ENCODE measurements at places on chromosomes 3 and 15.

GRCh38 chr15:67140078-67140833 is 74.9 kb downstream of the SMAD3 start:
- DNase-seq = no peak

GRCh38 chr15:57881361-57881760 is 174.8 kb downstream of the POLR2M start:
- DNase-seq = peak; percentile 91

- no peak for DNase-seq
These were observed 21.1 kb downstream of the CCRL2 start for GRCh38 chr3:46427916-46428833.

- no peak for DNase-seq
These were observed 61.6 kb downstream of the RAB7A start for GRCh38 chr3:128787256-128788253.

DNA sequence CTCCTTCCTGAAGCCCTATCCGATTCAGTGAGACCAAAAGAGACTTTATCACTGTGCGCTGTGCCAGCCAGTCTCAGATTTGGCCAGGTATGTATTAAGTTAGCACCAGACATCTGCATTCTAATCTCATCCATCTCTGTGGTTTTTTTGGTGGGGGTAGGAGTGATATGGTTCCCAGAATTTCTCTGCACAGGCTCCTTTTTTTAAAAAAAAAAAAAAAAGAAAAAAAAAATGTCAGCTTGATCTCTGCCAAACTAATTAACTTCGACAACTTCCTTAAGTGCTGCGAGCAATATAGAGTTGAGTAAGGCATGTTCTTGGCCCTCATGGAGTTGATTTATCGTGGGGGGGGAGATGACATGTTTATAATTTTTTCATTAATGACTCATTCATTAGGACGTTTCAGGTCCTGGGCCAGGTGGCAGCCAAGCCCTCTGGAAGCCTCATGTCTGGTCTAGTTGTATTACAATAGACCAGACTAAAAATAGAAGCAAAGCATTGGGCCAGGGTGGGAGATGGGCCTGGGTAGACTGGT is 12.9 kb downstream of the SLCO3A1 start:
- no peak for DNase-seq

DNA sequence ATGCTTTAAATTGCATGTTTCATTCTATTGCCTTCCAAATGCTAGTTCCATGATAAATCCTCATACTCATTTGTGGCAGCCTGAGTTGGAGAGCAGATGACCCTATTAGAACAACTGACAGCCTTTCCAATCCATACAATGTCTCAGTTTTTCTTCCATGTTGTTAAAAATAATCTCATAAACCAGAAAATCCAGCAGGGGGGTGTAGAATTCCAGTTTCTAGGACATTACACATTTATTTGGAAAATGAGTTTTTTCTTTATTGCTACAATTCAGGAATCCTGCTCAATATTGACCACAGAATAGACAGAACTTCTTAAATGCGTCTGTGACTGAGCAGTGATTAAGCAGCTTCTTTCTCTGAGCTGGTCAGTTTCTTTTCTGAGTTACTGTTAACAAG is 174.2 kb upstream of the ATP10A start:
- peak; percentile 25 for DNase-seq

- DNase-seq = no peak
These were observed 46.2 kb upstream of the PPP4R2 start for GRCh38 chr3:72950372-72950771.

- DNase-seq = no peak
These were observed 29.7 kb downstream of the TRAK1 start for GRCh38 chr3:42120866-42121265.

DNA sequence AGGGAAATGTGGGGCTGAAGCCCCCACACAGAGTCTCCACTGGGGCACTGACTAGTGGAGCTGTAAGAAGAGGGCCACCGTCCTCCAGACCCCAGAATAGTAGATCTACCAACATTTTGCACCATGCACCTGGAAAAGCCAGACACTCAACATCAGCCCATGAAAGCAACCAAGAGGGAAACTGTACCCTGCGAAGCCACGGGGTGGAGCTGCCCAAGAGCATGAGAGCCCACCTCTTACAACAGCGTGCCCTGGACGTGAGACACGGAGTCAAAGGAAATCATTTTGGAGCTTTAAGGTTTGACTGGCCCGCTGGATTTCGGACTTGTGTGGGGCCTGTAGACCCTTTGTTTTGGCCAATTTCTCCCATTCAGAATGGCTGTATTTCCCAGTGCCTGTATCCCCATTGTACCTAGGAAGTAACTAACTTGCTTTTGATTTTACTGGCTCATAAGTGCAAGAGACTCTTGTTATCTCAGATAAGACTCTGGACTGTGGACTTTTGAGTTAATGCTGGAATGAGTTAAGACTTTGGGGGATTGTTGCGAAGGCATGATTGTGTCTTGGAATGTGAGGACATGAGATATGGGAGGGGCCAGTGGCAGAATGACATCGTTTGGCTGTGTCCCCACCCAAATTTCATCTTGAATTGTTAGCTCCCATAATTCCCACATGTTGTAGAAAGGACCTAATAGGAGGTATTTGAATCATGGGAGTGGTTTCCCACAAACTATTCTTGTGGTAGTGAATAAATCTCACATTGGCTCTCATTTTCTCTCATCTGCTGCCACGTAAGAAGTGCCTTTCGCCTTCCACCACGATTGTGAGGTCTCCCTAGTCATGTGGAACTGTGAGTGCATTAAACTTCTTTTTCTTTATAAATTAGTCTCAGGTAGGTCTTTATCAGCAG is 105.8 kb downstream of the CBLB start:
- DNase-seq = no peak

DNA sequence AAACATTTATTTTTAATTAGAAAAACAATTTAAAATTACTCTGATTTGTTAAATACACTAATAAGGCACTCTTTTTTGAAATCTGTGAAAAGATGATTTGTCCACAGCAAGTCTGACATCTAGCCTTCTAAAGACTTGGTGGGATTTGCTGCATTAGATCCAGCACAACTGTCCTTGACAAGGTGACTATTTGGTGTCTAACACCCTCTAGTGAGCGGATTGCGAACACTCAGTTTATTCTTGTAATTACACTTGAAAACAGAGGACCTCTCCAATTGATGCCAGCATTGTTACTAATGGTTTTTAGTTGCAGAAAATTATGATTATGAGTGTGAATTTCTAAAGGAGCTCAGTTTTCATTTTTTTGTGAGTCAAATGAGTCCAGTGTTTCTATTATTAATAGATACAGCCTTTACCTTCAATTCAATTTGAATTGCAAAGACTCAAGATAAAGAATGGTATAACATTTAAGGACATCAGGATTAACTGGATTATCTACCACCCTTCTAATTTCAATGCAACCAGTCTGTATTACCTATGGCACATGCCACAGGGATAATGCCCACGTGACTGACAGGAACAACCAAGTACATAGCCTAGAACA is 29.7 kb upstream of the STRIT1 start:
- DNase-seq = peak; percentile 82

- peak; percentile 85 for DNase-seq
These were observed 37.8 kb downstream of the LSM3 start for GRCh38 chr3:14216257-14217048.

DNA sequence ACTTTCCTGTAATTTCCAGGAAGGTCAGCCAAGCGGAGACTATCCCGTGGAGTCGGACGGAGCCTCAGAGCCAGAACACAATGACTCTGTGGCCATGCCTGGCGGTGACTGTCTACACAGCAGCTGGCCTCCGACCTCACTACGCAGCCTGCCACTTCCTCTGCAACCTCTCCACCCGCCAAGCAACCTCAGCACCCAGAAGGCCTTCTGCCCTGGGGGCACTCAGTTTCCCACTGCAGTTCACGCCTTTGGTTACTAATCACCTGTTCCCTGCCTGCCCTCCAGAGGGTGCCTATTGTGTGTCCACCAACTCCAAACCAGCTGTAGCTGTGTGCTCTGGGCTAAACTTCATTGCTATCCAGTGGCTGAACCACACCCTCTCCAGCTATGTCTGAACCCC is 44.0 kb downstream of the TM2D3 start:
- DNase-seq = no peak

GRCh38 chr3:32420126-32421038 is 28.7 kb downstream of the CMTM7 start:
- no peak for DNase-seq

DNA sequence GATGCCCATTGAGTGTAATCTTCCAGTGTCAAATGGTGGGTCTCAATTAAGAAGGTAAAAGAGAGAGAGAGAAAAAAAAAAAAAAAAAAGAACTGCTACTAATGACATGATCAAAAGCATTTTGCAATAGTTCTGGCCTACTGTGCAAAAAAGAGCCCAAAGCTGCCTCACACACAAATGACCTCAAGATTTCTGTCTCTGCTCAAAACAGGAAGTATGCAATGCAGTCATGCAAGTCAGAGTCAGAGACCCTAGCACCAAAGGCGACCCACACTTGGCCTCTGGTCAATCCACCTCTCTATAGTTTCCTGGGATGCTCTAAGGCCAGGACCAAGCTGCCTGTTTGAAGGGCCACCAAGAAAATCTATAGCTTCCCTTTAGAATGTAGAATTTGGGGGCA is 323.5 kb downstream of the VPS13C start:
- DNase-seq = no peak

GRCh38 chr3:134895181-134895580 is 100.1 kb downstream of the EPHB1 start:
- no peak for DNase-seq

- DNase-seq = peak; percentile 23
These were observed 396.8 kb downstream of the TUSC7 start for GRCh38 chr3:117106396-117106795.

- peak; percentile 65 for DNase-seq
These were observed 329.1 kb downstream of the FOXP1 start for GRCh38 chr3:71254281-71255057.

- no peak for DNase-seq
These were observed 46.0 kb downstream of the PPCDC start for GRCh38 chr15:75069301-75069925.

GRCh38 chr15:60674704-60675395 is 195.9 kb upstream of the ICE2 start:
- DNase-seq = peak; percentile 9

GRCh38 chr3:50466177-50466576 is 37.3 kb downstream of the CACNA2D2 start:
- no peak for DNase-seq

DNA sequence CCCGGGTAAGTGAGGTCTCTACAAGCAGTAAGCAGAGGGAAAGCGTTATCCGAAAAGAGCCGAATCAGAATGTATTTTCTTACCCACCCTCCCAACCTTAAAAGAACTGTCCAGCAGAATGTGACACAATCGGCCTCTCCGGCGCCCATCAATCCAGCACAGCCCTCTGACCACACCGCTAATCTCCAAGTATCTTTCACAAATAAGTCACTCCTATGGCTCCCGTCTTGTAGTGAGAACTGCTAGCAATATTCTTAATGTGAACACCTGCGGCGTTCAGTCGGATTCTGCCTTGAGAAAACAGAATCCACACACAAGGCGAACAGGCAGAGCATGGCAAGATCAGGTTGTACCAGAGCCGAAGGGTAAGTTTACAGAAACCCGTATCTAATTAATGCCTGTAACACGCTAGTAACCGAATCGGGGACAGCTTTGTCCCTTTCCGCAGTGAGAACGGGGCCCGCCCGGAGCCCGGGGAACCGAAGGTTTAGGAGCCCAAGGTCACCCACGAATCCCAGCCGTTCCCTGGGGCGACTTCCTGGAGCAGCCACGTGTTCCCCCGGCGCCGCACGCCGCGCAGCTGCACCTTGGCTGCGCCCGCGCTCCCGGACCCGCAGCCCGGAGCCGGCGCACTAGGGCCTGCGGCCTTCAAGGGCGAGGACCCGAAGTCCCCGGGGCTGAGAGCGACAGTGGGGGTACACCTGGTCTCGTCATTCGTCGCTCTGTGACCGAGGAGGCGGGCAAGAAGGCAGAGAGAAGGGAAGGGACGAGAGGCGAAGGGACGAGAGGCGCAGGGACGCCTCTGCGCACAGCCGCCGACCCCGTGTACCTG is 672 bp downstream of the TFRC start:
- DNase-seq = peak; percentile 31

DNA sequence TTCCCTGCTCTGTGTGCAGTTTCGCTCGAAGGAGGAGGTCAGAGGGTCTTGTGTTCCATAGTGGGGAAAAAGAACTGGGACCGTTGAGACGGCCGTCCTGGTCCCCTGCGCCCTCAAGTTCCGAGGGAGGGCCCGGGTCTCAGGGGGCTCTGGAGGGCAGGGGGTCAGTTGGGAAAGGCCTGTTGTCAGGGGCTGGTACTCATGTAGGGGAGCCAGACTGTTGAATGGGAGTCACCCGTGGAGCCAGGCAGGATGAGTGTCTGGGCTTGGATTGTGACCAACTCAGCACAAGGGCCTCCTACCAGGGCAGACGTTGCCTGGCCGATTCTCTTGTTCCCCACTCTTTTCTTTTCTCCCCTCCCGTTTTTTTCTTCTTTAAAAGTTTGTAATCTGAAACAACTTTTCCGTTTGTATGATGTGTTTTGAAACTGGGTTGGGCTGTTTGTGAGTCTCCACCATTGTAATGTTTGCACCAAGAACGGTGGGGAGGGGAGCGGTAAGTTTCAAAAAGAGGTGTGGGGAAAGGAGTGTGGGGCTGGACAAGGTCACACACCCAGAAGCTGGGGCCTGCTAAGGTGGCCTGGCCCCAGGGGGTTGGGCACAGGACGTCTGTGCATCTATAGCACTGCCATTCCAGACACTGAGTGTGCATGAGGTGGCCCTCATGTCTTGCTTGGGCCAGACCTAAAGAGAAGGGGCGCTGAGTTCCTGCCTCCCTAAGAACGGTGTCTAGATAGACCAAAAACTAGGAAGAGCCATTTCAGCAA is 1.1 kb downstream of the CMTM7 start:
- DNase-seq = peak; percentile 66

DNA sequence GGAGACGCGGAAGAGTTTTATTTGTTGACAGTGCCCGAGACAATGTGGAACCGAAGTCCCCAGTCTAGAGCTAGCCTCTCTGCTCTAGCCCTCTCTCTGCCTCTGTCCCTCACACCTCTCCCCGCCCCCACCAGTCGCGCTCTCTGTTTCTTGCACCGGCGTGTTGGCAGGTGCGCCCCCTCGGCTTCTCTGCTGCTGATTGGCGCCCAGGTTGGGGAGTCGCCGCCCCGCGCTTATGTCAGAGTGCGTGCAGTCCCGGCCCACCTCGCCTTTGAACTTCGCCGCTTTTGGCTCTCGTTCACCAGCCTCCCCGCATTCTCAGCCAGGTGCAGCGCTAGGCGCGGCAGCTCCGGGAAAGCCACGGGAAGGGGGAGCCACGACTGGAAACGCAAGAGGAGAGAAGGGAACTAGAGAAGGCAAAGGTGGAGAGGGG is at the start of gene SOX14:
Gene SOX14, plus strand, starts transcription at position 315 of the 433 bp plus-strand sequence. CDS start 470 bp downstream, outside the sequence.
- DNase-seq = no peak

DNA sequence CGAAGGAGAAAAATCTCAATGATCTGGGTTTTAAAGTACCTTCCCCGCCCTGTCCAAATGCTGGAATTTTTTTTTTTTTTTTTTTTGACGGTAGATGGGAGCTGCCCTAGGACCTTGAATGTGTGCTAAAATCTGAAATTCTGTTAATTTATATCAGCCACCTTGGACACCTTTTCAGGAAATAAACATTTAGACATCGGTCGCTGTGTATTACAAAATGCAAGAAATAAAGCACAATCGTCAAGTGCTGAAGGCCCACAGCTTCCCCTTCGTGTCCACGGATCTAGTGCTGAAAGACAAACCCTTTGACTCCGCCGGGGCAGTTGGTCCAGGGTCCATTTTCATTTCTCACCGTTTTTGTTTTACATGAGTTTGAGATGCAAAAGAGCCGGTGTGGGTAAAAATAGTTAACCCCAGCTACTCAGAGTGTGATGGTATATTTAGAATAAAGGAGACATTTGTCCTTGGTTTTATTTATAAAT is 90.2 kb upstream of the CHD2 start:
- peak; percentile 52 for DNase-seq

All from fibroblast of skin of scalp (primary cell).